ENCODE measurements at places on chromosomes 5 and 9.

GRCh38 chr5:87138091-87138805 is 129.4 kb upstream of the RASA1 start:
- no peak for DNase-seq

DNA sequence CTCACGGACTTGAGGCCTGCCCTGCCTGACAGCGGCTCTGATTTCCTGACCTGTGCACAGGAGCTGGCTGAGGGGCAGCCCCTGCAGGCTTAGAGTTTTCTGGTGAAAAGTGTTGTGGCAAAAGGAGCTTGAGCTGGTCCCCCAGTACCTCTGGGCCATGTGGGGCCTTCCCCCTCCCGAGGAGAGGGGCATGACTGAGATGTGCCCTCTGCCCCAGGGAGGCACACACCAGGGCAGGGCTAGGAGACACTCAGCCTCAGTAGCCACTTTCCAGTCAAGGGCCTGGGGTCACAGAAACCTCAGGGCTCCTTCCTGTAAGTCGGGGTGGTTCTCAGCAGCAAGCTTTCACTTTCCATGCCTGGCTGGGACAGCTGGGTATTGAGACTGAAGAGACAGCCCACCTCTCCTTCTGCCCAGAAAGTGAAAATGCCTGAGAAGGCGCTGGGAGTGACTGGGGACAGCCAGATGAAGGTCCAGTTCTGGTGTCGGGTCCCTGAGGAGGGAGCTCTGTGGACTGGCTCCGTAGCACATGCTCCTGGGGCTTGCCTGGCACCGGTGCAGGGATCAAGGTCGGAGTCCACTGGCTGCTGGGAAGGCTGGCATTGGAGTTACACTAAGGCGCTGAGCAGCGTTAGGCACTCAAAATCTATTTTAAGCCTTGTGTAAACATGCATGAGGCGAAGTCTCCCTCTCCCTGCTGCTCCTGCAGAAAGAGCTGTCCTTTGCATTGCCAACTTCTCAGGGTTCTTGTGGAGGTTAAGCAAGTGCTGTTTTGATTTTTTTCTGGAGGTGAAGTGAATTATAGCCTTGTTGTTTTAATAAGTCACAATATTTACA is 394.9 kb downstream of the GADD45G start:
- DNase-seq: peak; percentile 35

DNA sequence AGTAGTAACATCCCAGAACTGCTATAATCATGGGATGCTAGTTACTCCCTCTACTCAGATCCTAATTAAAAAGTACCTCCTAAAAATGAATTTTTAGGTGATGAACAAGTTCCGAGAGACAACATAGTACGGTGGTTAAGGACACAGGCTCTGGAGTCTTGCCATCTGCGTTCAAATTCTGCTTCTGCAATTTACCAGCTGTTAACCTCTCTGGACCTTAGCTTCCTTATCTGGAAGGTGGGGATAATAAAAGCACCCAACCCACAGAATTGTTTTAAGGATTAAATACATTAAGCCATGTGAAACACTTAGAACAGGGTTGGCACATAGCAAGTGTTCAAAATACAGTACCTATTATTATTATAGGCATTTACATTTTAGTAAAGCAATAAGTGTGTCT is 77.5 kb upstream of the XPA start:
- no peak for DNase-seq

GRCh38 chr9:135592625-135593024 is 31.1 kb downstream of the PAEP start:
- DNase-seq: no peak

- no peak for DNase-seq
Observed at GRCh38 chr5:121954086-121954485, 7.7 kb upstream of the SRFBP1 start.

DNA sequence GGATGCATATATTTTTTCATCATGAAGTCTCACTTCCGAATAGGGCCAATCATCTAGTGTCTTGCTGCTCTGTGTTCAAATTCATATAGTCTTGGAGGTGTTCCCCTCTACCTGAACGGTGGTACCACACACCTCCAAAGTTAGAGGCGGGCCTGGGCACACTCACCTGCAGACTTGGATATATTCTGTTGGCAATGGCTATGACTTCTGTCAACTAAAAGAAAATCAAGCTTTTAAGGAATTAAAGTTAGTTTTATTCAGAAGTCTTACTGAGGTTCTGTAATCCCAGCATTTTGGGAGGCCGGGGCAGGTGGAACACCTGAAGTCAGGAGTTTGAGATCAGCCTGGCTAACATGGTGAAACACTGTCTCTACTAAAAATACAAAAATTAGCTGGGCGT is 2.6 kb upstream of the NIPAL4 start:
- DNase-seq: no peak

DNA sequence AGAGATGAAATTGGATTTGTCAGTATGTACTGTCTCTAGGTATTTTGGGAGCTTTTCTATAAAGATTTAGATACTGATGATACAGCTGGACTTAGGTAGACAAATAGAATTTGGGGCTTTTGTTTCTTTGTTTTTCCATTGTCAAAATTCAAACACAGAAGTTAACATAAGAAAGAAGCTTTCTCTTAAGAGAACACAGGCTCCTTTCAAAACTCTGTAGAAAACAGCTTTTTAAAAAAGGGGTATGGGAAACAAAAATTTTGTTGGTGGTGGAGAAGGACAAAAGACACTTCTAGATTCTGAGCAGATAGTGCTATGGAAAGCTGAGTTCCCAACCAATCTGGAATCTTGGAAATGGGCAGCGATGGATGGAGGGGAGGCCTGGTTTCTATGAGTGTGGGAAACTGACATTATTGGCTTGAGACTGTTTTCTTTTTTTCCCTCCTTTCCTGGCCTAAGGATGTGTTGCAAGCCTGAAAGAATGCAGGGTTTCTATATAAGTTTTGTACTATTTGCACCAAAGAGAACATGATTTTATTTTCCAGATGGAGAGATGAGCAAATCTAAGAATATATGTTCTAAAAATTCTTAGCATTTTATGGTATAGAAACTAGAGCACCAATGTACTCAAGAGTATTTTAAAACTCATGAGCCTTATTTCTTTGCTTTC is 240.0 kb downstream of the PRR16 start:
- DNase-seq: no peak

GRCh38 chr9:6897207-6897822 is 139.5 kb downstream of the KDM4C start:
- DNase-seq: no peak

- DNase-seq: no peak
Observed at GRCh38 chr9:5112646-5113045, 72.8 kb downstream of the INSL6 start.

- no peak for DNase-seq
Observed at GRCh38 chr5:119031011-119031886, 39.6 kb upstream of the DMXL1 start.

- no peak for DNase-seq
Observed at GRCh38 chr9:93574900-93575795, 1.2 kb upstream of the PHF2 start.

DNA sequence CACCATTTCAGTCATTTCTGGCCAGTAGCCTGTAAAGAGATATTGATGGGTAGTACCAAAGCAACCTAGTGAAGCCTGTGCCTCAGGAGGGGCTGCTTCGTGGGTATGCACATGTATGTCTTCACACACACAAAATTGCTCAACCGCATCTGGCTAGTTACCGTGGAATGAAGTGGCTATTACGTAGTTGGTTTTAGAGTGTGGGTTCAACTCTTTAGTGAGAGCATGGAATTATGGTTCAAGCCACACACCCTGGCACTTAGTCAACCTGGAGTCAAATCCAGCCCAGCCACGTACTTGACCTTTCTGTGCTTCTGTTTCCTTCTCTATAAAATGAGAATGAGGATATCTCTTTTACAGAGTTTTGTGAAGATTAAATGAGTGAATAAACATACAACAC is 174.9 kb downstream of the TTC39B start:
- DNase-seq: no peak

DNA sequence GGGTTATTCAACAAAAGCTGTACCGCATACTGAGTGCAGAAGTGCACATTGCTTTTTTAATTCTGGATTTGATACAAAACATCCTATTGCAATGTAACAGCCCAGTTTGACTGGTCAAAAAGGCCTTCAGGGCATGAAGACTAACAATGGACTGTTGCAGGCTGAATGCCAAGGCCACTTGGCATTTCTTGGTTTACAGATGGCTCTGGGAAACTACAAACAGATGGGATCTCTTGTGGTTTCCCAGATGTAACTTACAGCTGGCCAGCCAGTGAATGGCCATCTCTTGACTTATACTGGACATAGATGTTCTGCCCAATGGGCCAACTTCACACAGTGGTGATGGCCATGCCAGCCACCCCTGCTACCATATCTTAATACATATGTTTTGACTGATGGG is 36.8 kb downstream of the UGT3A2 start:
- DNase-seq: no peak

DNA sequence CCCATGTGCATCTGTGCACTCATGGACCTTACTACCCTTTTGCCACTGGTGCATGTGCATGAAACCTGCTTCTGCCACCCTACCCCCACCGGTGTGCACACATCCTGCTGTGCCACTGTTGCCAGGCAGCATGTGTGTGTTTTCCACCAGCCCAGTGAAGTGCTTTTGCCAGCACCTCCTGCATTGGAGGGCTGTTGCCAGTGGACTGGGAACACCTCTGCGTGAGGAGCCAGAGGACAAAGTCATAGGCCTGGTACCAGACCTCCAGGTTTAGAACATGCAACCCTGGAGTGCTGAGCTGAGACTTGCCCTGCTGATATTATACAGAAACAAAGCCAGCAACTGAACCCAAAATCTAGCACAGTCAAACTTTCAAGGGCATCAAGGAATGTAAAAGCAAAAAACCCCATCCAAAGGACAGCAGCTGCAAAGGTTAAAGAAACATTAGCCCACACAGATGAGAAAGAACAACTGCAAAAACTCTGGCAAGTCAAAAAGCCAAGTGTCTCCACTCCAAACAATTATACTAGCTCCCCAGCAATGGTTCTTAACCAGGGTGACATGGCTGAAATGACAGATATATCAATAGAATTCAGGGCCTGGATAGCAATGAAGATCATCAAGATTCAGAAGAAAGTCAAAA is 70.6 kb upstream of the PTPN3 start:
- DNase-seq: no peak

DNA sequence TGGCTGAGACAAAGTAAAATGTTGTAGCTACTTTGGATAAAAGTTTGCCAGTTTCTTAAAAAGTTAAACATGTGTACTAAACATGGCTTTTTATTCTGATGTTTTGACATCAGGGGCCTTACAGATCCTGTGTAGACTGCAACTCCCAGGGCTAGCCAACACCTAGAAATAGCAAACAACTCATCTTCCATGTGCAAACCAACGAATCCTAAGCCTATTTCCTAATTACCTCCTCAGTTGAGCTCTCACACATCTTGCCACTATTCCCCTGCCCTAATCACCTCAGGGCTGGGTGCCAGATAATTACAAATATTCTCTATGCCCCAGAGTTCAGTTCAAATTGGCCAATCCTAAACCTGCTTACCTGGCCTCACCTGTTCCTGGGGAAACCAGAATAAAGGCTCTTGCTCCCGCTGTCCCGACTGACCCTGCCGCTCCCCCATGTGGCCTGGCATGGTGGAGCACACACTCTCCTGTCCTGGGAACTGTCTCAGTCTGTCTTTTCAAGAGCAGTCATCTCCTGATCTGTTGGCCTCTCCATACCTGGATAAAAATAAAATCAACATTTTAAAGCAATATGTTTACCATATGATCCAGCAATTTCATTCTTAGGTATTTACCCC is 37.1 kb upstream of the FAM169A start:
- no peak for DNase-seq

DNA sequence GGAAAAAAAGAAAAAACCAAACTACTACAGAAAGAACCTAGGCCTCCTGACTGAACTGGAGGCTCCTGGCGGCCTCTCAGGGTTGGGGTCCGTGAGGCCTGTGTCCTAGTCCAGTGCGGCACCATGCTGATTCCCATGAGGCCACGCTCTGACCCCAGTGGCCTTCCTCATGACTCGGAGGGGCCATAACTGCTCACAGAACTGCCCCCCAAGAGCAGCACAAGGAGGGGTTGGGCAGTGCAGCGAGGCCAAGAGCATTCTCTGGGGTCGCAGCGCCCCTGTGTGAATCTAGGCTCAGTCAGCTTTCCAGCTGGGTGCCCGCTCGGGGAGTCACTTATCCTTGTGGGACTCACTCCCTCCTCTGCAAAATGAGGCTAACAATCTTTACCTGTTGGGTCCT is 79.3 kb upstream of the FBXW11 start:
- DNase-seq: no peak

GRCh38 chr5:15354021-15354420 is 146.0 kb upstream of the FBXL7 start:
- DNase-seq: peak; percentile 89

- DNase-seq: no peak
Observed at GRCh38 chr9:124752967-124753366, 18.1 kb downstream of the NR6A1 start.

- DNase-seq: no peak
Observed at GRCh38 chr5:179240561-179240960, 104.7 kb downstream of the ADAMTS2 start.

DNA sequence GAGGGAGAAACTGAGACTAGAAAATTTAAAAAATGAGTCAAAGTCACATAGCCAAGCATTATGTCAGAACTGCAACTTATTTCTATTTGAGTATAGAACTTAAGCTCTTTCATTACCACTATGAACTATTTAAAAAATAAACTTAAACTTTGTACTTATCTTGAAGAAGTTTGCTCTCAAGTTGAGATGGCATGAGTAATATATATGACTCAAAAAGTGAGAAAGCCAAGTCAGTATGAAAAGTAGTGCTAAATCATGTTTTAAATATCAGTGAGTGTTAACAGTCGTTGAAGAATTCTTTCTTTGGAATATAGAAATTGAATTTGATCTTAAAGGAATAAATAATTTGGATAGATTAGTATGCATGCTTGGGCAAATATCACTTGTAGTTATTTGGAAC is 36.3 kb upstream of the CDH10 start:
- DNase-seq: no peak

GRCh38 chr9:11946531-11946930 is 746.7 kb upstream of the TYRP1 start:
- DNase-seq: no peak

DNA sequence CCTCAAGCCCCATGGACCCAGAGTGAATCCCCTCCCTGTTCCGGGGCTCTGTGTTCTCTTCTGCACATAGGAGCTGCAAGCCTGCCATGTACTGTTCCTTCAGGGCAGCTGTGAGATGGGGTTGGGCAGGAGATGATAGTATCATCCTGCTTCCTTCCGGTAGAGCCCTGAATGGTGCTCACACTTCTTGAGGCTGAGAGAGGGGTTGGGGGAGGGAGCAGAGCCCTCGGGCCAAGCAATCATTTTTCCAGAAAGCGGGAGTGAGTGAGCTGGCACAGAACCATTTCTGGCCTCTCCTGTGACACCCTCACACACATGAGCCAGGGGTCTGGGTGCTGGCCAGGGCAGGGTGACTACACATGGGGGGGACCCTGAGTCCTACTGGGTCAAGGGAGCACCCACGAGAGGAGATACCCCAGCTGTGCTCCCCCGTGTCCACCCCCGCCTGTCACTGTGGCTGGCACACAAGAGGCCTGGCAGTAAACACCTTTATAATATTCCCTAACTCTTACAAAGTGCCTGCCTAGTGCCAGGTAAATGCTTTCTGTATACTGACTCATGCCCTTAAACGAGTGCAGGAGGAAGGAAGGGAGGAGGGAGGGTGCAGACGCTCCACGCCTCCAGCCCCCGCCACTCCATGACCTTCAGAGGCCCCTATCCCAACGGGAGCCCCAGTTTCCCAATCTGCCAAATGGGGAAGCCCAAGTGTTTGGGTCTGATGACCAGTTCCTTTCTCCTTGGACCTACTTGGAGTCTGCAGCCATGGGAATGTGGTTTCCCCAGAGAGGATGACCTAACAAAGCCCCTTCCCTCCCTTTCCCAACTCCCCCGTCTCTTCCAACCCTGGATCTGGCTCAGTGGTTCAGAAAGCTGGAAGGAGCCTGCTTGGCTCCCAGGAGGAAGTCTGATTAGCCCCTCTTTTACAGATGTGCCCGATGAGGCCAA is 15.5 kb downstream of the AKNA start:
- no peak for DNase-seq
